ENCODE measurements at places on chromosomes 11 and 22.
A peak's percentile ranks its signal among the peaks of the same experiment; 100 is the strongest.

- DNase-seq: peak; percentile 49
Measured at GRCh38 chr11:12274558-12275197, 102.7 kb upstream of the PARVA start.

DNA sequence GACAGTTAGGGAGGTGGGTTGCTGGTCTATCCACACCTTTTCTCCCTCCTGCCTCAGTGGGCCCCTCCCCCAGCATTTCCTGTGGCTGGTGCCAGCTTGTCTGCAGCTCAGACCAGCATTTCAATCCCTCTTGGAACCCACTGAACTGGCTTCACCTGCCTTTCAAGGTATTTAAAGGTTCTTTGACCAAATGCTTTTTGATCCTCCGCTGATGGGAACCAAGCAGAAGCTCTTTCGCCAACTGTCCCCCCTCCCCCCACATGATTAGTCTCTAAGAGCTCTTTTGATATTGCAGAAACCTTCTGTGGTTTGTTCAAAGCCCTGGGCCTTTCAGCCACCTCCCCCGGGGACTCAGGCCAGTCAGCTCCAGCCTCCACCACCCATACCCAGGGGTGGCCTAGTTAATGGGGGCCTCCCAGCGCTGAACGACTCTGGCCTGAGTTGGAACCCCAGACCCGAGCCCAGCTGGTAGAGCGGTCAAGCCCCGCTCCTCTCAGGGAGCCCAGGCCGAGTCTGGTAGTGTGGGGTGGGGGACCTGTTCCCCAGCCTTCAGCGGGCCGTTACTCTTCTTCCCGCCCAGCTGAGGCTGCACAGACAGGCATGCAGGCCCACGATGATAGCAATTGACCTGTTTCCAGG, 6.0 kb upstream of the SYT7 start:
- no peak for DNase-seq

GRCh38 chr11:78535027-78535426, 39.6 kb downstream of the NARS2 start:
- no peak for DNase-seq

GRCh38 chr22:36379593-36380361, 8.0 kb downstream of the MYH9 start:
- DNase-seq: peak; percentile 49

DNA sequence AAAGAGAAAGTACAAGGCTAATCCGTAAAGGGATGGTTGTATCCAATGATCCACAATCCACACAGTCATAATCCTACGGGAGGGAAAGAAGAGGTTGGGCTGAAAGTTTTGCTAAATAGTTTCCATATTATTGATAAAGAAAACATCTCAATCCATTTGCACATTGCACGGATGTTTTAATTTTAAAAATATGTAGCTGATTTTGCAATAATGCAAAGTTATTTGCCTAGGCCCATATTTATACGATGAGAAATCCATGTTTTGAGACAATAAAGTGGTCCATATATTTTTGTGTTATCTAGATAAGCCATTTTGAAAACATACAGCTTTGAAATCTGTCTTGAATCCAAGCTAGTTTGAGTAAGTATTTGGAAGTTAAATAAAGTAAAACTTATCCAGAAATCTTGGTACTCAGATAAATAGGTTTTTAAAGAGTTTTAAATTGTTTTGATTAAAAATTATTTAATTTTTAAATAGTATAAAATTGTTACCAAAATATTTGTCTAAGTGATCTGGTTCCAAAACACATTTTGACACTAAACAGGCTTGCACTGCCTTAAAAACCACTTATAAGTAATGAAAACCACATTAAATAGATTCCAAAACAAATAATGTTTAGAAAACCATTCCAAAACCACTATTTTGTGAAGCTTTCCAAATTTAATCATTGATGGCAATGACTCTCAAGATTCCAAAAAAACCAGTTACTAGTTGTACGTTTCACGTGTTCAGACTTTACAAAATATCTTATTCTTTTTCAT, 38.2 kb upstream of the PAMR1 start:
- no peak for DNase-seq

DNA sequence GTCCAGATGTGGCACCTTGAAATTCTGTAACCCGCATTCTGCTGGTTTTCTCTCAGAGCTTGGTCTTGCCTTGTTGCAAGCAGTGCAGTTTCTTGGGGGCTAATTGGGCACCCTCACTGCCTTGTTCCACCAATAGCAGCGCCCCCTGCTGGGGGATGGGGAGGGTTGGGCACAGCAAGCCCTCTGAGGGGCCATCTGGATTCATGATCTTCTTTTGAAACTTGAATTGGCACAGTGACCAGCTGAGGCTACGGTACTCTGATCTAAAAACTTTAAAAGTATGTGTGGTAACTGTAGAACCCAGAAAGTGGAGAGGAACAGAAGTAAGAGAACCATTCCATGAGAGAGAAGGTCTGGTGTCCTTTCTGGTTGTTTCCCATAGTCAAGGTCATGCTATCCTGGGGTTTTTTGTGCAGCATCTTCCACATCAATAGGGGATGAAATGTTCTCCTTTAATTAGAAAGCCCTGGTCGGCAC, 64.2 kb downstream of the MED15 start:
- DNase-seq: no peak

DNA sequence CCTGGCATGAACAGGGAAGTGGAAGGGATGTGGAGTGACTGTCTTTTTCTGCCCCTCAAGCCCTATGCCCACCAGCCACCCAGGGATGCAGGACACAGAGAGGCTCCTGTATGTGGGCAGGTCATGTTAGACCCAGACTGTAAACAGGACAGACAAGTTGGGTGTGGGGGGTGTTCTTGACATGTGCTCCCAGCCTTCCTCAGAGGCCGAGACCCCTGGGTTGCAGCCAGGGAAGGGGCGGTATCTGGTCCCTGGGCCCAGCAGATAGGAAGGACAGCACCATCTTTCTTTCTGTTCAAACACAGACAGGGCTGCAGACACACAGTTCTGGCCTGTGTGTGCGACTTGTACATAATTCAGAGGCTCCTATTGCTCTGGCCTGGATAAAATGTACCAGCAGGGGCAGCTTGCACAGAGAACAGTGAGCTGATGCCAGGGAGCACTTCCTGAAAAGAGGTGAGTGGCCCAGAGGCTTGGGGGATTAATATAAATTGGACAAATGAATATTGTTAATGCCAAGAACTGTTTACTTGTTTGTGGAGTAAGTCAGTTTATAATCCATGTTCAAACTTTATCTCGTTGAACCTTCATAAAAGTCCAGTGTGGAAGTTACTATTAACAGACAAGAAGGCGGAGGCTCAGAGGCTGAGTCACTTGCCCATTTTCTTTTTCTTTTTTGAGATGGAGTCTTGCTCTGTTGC, 16.6 kb downstream of the GDPD5 start:
- no peak for DNase-seq

DNA sequence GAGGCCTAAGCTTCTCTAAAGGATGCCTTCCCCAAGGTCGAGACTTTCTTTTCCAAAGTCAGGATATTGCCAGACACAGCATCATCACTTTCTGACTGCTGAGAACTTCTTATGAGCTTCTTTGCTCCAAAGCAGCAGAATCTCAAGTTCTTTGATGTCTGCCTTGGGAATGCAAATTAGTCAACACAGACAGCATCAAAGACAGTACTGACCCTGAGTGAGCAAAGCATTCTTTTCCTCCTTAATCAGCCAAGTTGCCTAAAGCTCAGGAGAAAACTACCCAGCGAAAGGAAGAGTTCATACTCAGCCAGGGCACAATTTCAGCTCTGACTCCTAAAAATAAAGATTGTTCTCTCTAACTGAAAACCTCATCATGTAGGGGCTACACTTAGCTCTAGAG, 98.0 kb downstream of the SLC36A4 start:
- no peak for DNase-seq

All from tibial artery (tissue), 4 donors.